Type B pancreatic cell (in vitro differentiated cells): ENCODE measurements at places on chromosomes 12 and 14. TPM values are rescaled to one million over a fixed set of nuclear protein-coding genes. Genes with fewer than 3 reads are reported as not detected.

The PLEK2 gene
- 1.2 TPM in 1 of 2 replicates, not detected in the other for total RNA-seq

The BDKRB1 gene
- total RNA-seq = 0.62 TPM in 1 of 2 replicates, not detected in the other

The ABCC9 gene
- total RNA-seq = 2.6 and 7.8 TPM in 2 replicates

The C12orf60 gene
- 1.9 and 2.7 TPM in 2 replicates for total RNA-seq

The TCL1A gene
- not detected in 2 replicates for total RNA-seq

The GDF11 gene
- total RNA-seq = 11.8 and 40.1 TPM in 2 replicates

The STXBP6 gene
- total RNA-seq = 17.0 and 51.2 TPM in 2 replicates

The FSCB gene
- 0.12 TPM in 1 of 2 replicates, not detected in the other for total RNA-seq

The NUDT4 gene
- total RNA-seq = 89.8 and 172 TPM in 2 replicates
